NCI-H82 (cell line): ENCODE measurements at places on chromosomes 5 and 9.
A peak's percentile ranks its signal among the peaks of the same experiment; 100 is the strongest.

DNA sequence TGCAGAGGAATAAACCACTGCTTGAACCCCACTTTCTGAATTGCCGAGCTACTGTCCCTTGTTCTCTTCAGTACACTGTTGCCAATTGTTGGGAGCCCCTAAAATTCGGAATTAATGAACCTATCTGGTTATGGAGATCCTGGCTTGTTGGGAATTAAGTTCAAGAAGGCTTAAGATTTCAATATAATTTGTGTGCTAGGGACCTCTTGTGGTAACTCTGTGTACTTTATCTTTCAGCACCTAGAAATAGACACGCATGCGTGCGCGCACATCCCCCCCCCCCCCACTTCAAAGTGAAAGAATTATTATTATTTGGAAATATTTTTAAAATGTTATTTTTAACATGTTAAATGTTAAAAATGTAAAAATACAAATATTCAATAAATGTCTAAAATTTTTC, 53.3 kb upstream of the FAM169A start:
- DNase-seq = peak; percentile 70

DNA sequence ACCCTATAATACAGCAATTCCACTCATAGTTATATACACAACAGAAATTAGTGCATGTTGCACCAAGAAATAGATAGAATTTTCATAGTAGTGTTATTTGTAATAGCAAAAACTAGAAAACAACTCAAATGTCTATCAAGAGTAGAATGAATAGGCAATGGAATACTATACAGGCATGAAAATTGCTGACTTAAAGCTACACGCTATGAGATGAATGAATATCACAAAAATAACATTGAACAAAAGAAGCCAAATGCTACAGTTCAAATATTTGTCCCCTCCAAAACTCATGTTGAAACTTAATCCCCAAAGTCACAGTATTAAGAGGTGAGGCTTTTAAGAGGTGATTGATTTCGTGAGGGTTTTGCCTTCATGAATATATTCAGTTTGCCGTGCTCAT, 215.1 kb downstream of the FRMD3 start:
- DNase-seq = no peak

DNA sequence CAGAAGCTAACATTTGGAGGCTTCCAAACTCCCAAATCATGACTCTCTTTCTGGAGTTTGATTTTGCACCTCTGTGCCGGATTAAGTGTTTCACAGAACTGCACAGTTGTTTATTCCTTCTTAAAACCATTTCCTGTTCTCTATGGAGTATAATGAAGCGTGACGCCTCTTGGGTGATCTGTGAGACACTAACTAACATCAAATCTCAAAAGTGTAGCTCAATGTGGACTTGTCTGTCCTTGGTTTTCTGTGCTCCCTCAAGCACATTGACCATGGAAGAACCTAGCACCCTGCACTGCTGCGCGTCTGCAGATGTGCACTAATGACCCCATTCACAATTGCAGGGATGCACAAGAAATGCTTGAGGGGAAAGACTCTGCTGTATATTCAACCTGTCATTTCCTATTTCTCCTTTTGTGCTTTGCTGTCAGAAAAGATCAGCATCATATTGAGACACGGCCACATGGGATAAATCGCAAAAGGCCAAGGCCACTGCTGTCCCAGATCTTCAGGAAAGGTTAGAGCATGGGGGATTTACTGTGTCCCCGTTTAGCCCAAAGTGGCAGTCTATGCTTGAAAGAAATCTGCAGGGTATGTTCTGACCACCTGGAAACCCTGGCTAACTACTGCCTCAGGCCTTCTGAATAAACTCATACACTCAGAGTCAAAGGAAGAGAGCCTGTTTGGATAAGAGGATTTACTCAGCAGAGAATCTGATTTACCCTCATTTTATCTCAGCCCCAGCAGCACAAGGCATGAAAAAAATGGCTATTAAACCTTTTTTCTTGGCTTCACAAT, 109.6 kb downstream of the BAAT start:
- DNase-seq = peak; percentile 84

- peak; percentile 4 for DNase-seq
These were observed 98.3 kb upstream of the PRRC1 start for GRCh38 chr5:127418974-127419682.

GRCh38 chr9:77857513-77858259, 173.9 kb downstream of the GNAQ start:
- DNase-seq = no peak

GRCh38 chr5:138725818-138726416, 27.3 kb upstream of the CTNNA1 start:
- DNase-seq = no peak

GRCh38 chr5:176388003-176388443, 375 bp downstream of the NOP16 start:
- DNase-seq = peak; percentile 48

- no peak for DNase-seq
These were observed 14.7 kb upstream of the CRHBP start for GRCh38 chr5:76938177-76938576.

- DNase-seq = no peak
These were observed 1.9 kb downstream of the MIGA2 start for GRCh38 chr9:129038109-129038852.

GRCh38 chr9:4138180-4138579, 161.7 kb downstream of the GLIS3 start:
- DNase-seq = no peak

- DNase-seq = no peak
These were observed 197.5 kb downstream of the CDK5RAP2 start for GRCh38 chr9:120382453-120382852.

- DNase-seq = no peak
These were observed 40.9 kb downstream of the CMYA5 start for GRCh38 chr5:79730564-79730963.

- DNase-seq = no peak
These were observed 569.6 kb upstream of the TUSC1 start for GRCh38 chr9:26247861-26248260.

DNA sequence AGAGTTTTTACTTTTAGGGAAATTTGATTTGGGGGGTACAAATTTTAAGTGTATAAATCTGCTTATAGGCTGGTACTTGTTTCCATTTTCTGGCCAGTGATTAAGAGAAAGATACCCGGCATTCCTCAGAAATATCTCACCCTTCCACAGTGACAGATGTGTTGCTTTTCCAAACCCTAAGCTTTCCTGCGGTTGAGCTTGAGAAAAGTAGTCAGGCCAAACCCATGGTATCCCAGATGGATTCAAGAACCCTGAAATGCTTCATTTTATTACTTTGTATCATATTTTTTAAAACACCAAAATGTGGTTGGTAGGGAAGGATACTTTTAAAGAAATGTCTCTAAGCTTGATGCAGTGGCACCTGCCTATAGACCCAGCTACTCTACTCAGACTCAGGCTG, 23.5 kb downstream of the SPTAN1 start:
- DNase-seq = no peak

DNA sequence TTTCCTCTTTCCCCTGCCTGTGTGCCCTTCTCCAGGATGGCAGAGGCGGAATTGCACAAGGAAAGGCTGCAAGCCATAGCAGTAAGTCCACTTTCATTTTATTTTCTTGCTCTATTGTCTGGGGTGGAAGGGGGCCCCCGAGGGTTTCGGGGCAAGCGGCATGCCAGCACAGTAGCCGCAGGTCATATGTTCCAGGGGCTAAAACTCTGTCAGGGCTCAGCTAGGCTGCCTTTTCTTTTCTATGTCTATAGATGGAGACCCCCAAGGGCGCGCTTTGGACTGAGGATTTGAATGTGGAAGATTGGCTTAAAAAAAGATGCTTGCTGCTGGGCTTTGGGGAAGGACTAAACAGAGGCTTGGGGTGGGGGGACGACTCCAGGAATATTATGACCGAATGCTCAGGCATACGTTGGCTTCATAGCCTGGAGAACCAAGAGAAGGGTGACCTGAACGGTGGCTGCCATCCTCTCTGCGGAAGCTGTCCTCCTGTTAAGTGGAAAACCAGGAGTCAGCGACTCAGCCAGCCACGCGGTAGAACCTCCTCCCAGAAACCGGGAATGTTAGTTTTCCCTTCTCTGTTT, 545 bp downstream of the PALM2AKAP2 start:
- no peak for DNase-seq

DNA sequence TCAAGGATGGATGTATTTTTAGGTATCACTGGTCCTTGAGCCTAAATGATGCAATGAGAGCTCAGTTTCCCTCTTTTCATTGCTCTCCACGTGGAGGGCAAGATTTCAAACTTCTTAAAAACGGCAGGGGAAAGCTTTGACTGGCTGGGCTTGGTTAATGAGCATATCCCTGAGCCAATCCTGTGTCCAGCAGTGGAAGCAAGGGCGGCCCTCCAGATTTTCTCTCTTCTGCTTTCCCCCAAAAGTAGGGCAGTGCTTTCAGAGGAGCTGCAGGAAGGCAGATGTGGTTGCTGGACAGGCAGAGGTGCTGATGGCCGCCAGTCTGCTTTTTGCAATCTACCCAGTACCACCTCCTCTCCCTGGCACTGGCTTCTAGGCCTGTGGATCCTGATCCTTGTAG, 30.0 kb upstream of the TBC1D2 start:
- no peak for DNase-seq

DNA sequence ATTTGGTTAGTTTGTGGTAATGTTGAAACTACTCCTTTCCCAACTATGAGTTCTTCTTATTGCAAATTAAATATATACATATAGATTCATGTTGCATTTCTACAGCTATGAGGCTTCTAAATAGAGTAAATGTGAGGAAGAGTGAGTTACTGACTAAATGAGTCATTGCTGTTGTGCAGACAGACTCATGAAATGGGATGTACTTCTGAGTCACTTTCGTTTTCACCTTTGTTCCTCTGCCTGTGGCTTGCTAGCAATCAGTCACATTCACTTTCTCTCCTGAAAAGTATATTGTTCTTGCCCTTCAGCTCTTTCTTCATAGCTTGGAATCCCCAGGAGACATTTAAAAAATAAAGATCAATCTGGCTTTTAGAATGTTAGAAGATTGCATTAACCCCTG, 295.5 kb upstream of the SMC2 start:
- DNase-seq = no peak

DNA sequence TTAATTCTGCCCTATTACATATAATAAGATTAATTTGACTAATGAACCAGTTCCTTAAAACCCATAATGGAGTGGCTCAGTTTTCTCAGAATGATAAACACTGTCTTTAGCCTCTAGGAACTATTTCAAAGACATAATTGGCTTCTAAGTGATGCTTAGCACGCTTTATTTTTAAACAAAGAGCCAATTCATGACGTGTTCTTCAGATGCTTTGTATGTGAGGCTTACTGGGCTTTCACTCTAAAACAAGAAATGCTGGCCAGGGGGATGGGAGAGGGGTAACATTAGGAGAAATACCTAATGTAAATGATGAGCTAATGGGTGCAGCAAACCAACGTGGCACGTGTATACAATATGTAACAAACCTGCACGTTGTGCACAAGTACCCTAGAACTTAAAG, 7.6 kb upstream of the SFXN1 start:
- peak; percentile 30 for DNase-seq

GRCh38 chr5:137862251-137862650, 5.4 kb upstream of the MYOT start:
- DNase-seq = no peak

- DNase-seq = no peak
These were observed 10.5 kb downstream of the HSPA4 start for GRCh38 chr5:133062276-133062675.
